ENCODE measurements at places on chromosomes 11 and 22. TPM values are rescaled to one million over a fixed set of nuclear protein-coding genes. Genes with fewer than 3 reads are reported as not detected.

DCHS1 gene
- 54.1 TPM for total RNA-seq

PLAAT4 gene
- 7.0 TPM for total RNA-seq

OR8B4 gene
- not detected for total RNA-seq

- no peak for DNase-seq
These were observed 327.0 kb downstream of the DYNC2H1 start for GRCh38 chr11:103436131-103436770.

DNA sequence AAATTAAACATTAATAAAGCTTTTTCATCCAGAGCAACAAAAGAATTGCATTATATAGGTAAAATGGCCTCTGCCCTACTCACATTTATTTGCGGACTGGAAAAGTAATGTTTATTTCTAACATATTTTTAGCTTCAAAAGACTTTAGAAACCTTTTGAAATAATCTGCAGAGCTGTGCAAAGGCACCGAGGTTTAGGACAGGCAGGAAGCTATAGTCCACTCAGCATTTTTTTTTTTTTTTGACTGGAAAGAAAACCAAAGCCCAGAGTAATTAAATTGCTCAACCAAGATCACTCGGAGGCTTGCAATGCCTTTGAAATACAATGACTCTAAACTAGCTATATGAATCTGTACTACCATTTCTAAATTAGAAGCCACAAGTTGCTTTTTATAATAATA, 19.1 kb downstream of the BARX2 start:
- DNase-seq, result no peak

GRCh38 chr11:5550440-5551095, 2.2 kb upstream of the OR52H1 start:
- no peak for DNase-seq

GRCh38 chr11:130515829-130516553, 67.5 kb downstream of the ADAMTS15 start:
- DNase-seq, result no peak

GRCh38 chr11:129143335-129143734, 48.8 kb downstream of the ARHGAP32 start:
- DNase-seq, result peak; percentile 75

DNA sequence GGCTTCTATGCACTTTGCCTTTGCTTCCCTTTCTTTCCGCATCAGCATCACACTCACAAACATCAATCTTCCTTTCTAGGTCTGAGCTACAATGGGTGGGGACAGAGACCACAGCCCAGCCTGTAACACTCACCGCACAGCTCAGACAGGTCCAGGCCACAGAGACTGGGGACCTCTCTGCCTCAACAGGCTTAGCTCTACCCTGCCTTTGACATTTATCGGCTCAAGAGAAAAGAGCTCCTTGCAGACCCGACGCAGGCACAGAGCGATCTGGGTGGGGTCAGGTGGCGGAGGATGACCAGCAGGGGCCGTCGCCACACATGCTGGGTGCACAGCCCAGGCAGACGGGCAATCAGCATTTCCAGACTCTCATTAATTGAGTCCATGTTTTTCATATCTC, 837.3 kb downstream of the TBC1D22A start:
- no peak for DNase-seq

DNA sequence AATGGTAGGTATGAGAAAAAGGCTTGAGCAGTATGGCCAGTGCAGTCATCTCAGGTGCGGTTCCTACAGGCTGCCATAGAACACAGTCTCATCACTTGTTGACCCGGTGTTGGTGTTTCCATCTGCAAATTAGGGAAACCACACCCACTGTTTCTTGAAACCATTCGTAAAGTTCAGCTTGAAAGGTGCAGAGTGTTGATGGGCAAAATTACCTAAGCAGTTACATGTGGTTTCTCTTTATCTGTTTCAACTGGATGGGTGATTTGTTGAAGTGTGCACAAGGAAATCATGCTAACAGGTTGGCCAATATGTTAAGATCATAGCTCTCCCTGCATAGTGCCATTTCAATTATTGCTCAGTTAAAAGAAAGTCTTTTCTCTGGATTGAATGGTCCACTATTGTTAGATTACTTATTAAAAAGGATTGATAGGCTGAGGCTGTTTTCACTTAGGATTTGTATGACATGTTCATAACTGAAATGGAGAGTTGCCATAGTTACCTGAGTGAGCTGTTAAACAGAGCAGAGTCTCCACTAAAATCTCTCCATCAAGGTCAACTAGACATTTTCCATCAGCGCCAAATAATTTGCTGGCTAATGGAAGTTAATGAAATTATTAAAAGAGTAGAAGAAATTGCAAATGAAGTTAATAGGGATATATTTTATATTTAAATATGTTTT, 203.1 kb upstream of the MTMR2 start:
- DNase-seq, result peak; percentile 77

- DNase-seq, result no peak
These were observed 17.0 kb downstream of the TNKS1BP1 start for GRCh38 chr11:57307666-57308270.

- DNase-seq, result no peak
These were observed 15.0 kb upstream of the APOA1 start for GRCh38 chr11:116852261-116853031.

GRCh38 chr11:35487532-35488078, 37.8 kb downstream of the PAMR1 start:
- DNase-seq, result peak; percentile 20

DNA sequence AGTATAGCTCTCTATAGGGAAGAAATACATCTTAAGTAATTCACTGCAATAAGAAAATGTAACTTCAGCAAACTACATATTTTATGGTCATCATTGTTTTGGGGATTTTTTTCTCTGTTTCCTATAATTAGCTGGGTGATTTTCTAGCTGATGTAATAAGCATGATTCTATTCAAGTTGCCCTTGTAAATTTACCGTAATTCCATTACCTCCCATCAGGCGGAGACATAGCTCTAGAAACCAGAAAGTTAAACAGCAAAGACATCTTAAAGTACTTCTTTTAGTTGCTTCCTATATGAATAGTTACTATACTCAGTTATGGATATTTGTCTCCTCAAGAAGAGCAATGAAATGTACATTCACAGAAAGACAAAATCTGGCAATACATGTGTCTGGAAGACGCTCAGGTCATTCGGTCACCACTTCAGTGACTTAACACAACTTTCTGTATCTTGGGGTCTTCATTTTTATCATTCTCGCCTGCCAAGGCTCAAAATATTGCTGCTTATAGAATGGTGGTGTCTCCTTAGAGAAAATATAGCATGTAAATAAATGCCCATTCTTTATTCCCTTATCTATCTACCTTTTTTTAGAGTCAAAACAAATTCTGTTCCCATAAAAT, 239.9 kb upstream of the ZC3H12C start:
- DNase-seq, result peak; percentile 75

DNA sequence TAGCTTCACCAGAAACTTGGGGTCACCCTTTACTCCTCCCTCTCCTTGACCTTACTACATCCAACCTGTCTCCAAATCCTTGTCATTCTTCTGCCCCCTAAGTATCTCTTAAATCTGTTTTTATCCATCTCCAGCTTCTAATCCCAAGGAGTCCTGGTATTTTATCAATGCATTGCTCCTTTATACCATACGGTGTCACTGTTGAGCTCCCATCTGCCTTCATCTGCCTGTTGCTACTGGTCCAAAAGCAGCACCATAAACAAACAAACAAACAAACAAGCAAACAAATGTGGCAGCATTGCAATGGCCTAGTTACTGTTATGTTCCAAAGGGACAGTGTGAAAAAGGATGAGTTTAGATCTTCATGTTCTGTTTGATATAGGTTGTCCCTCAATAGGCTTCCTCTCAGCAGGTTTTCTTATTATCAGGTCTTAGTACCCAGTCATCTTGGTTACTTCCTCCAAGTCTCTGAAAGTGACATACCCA, 34.2 kb downstream of the DNHD1 start:
- DNase-seq, result peak; percentile 58

DNA sequence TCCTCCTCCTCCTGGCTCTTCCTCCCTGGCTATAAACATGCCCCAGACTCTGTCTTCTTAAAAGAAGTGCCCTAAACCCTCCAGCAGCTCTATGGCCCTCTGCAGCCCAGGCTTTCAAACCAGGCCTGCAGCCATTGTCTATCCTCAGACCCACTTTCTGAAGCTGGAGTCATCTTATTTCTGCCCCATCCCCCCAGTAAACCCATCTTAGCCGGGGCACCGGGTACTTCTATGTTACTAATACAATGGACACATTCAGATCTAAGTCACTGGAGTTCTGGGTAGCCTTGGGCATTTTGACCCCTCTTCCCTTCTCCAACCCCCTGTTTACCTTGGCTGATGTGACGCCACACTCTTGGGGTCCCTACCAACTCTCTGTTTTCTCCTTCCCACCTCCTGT, 29.7 kb upstream of the CACNG2 start:
- DNase-seq, result no peak

- no peak for DNase-seq
These were observed 99.9 kb downstream of the MED15 start for GRCh38 chr22:20607157-20607907.

DNA sequence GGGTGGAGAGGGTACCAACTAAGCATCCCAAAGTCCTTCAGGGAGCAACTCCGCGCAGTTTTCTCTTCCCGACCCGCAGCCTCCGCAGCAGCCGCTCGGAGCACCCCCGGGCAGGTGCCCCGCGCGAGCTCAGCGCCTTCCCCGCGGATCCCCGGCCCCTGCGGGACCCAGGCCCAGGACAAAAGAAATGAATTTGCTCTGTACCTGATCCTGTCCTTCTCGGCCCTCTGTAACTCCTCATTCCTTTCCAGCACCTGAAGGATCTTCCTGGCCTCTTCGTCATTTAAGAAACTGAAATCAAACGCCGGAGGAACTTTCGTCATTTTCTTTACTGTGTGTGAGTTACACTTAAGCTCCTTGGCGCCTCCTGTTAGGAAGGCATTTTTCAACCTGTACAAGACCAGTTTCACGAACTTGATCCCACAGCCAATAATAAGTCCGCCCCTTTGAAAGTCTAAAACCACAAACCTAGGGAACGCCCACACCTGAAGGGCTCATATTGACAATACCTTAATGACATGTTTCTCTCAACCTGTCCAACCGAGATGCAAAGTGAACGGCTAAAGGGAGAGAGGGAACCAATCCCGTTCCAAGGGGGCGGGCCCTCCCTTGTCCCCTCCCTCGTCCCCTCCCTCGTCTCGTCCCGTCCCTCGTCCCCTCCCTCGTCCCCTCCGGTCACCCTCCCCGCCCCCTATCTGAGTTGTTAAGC, at the start of gene EXPH5:
Gene EXPH5 (minus strand): TSS at position 555 of the 709 bp plus-strand sequence. CDS start 232 bp downstream, at position 323.
- DNase-seq, result peak; percentile 41

GRCh38 chr11:721741-722345, 15.8 kb downstream of the EPS8L2 start:
- DNase-seq, result no peak

DNA sequence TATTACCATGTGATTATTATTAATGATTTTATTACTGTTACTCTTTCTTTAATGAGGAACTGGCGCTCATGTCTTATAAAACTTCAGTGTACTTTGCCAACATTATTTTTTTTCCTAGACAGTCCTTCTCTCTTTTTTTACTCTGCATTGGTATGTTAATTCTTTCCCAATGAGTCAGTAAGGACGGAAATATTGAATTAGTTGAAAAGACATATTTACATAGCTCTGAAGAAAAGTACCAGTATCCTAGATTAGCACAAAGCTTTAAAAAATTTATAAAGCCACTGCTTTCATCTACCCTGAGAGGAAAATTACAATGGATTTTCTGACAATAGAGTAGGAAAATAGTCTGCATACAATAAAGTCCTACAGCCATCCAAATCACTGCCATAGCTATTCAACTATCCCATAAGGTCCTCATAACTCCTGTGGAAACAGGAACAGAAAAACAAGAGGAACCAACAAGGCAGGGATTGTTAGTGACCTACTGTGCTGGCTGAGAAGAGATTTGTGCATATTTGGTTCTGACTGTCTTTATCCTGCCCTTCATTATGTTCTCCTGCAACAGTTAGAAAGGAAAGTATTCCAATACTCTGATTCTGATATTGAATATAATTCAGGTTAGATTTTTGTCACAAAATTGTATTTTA, 314.4 kb downstream of the AASDHPPT start:
- no peak for DNase-seq

DNA sequence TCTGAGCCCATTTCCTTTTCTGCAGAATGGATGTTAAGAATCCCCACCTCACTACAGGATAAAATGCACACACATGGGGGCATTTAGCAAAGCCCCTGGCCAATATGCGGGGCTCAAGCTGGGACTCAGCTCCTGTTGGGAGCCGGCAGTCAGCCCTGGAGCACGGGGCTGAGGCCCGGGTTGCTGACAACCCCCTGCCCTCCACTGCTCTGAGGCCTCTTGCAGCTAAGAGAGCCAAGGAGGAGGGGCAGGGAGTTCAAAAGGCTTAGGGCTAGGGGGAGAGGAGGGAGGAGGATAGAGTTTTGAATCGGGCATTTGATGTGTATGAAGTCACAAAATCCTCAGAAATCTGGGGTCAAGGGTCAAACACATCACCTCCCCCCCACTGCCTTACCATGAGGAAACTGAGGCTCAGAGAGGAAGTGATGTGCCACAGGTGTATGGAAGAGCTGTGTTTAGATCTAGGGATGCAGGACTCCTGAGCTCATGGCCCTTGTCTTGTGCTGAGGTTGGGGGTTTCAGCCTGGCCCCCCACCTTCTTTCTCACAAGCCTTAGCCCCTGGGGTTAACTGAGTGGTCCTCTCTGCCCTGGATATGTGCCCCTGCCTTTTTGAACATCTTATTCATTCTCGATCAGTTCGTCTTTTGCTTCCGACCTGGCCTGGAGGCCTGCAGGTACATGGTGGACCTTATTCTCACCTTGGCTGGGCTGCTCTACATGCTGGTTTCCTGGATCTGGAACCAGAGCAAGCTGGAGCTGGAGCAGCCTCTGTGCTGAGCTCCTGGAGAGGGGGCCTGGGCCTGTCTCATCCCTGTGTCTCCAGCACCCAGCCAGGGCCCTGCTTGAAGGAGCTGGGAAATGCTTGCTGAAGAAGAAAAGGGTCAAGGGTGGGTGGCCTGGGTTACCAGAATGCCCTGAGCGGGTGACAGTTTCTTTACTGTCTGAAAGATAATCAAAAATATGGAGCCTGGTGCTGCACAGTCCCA, 80.3 kb downstream of the LRRC32 start:
- no peak for DNase-seq

GRCh38 chr22:29003975-29004646, 57.5 kb downstream of the C22orf31 start:
- no peak for DNase-seq

GRCh38 chr22:26941896-26942636, 284.7 kb downstream of the MIAT start:
- DNase-seq, result no peak

DNA sequence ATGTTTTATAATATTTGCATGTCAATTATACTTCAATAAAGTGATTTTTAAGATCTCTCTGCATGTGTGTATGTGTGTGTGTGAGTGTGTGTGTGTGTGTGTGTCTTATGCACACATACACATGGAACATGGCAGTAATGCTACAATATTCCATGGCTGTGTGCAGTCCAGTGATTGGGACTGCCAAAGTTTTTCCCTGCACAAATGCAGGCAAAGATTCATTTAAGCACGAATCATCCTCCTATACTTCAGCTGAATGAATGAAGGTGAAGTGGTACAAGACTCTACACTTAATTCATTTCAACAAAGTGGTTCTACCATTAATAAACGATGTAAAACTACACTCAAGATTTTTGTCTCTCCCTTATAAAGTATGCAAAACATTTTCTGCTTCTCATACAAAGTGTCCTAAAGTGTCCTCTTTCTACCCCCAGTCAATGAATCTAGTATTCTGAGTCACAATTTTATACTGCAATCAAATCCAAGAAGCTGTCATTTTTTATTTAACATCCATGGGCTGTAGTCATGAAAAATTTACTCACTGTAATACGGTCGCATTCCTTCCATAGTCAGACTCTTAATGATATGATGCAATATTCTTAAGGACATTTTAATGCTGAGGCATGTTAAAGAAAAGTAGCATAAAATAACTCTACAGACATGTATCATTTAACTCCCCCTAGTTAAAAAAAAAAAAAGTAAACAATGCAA, 132.4 kb downstream of the TTC28 start:
- DNase-seq, result no peak

GRCh38 chr11:14783788-14784187, 108.2 kb downstream of the CYP2R1 start:
- DNase-seq, result no peak
